ENCODE measurements at places on chromosomes 12 and 14.

- DNase-seq: peak; percentile 7
Observed at GRCh38 chr12:62264706-62265105, 4.5 kb downstream of the USP15 start.

- no peak for DNase-seq
Observed at GRCh38 chr12:6494968-6495367, 1.1 kb downstream of the NCAPD2 start.

- DNase-seq: no peak
Observed at GRCh38 chr12:26158078-26158764, 33.4 kb upstream of the BHLHE41 start.

GRCh38 chr14:48805315-48805714, 780.9 kb downstream of the RPS29 start:
- DNase-seq: no peak

DNA sequence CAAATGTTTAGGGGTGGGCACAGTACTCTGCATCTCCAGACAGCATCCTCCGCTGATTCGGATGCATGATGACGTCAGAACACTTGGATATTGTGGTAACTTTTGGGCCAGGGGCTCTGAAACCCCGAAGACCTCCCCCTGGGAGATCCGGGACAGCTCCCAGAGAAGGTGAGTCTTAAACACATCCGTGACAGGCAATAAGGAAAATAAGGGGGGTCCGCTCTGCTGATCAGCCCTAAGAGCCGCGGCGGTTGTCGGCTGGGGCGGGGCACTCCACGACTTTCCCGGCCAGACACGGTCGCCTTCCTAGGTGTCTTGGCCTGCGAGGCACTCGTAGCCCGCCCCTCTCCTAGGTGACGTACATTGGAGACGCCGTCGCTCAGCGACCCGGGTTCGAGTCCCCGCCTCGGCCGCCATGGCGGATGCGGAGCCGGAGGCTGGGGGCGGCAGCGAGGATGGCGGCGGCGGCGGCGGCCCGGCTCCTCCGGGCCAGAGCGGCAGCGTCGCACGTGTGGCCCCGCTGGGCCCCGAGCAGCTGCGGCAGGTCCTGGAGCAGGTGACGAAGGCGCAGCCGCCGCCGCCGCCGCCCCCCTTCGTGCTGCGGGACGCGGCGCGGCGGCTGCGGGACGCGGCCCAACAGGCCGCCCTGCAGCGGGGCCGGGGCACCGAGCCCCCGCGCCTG, at the start of gene ZNF839:
TSS of gene ZNF839 (plus strand) at position 396 of the 682 bp plus-strand sequence. CDS start at position 416, 20 bp downstream.
- DNase-seq: peak; percentile 93

- DNase-seq: no peak
Observed at GRCh38 chr12:93404961-93405849, 27.5 kb downstream of the NUDT4 start.

GRCh38 chr12:42588524-42589464, 752 bp downstream of the PRICKLE1 start:
- DNase-seq: no peak

DNA sequence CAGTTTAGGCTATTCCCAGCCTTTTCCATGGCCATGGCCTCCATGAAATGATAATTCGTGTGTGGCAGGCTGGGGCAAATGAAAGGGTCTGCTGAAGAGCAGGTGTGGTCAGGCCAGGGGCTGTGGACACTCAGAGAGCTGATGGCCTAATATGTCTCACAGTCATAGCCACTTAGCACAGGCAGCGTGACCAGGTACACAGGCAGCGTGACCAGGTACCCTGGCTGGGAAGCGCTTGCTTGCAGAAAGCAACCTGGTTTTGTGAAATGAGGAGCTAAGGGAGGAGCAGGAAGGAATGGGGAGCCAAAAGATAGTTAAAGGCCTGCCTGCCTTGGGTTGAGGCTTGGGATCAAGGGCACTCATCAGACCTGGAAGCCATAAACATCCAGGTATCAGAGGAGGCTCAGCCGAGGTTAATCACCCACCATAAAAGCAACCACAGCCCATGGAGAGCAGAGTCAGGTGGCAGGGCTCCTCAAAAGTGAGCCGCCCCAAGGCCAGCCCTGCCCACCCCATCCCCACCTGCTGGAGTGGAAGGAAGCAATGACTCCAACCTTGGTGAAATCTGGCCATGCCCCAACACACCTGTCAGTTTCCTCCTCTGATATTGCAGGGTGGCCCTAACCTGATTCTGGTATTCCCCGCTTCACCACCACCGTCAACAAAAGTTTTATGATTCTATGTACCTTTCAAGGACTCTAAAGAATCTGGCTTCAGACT, 8.0 kb upstream of the KRT8 start:
- DNase-seq: no peak

GRCh38 chr12:3996322-3996721, 123.1 kb upstream of the PARP11 start:
- no peak for DNase-seq

- DNase-seq: no peak
Observed at GRCh38 chr12:65999564-66000280, 130.8 kb downstream of the LLPH start.

DNA sequence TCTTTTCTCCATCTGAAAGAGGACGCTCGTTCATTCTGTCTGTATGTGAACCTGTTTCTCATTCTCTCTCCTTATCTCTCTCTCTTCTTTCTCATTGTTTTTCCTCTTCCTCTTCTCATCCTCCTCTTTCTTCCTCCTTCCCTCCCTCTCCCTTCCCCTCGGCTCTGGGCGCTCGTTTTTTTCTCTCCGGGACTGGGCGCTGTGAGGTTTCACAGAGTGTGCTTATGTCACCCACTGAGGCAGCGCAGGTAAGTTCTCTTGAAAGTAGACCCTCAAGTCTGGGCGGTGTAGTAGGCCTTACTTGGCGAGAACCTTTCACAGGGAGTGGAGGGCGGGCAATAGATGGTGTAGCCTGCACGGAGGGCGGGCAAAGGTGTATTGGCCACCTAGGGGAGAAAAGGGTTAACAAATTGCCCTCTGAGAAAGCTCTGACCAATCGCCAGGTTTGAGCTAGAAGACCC, 4.5 kb upstream of the SIX1 start:
- no peak for DNase-seq

- DNase-seq: no peak
Observed at GRCh38 chr12:32298917-32299316, 100.4 kb upstream of the FGD4 start.

DNA sequence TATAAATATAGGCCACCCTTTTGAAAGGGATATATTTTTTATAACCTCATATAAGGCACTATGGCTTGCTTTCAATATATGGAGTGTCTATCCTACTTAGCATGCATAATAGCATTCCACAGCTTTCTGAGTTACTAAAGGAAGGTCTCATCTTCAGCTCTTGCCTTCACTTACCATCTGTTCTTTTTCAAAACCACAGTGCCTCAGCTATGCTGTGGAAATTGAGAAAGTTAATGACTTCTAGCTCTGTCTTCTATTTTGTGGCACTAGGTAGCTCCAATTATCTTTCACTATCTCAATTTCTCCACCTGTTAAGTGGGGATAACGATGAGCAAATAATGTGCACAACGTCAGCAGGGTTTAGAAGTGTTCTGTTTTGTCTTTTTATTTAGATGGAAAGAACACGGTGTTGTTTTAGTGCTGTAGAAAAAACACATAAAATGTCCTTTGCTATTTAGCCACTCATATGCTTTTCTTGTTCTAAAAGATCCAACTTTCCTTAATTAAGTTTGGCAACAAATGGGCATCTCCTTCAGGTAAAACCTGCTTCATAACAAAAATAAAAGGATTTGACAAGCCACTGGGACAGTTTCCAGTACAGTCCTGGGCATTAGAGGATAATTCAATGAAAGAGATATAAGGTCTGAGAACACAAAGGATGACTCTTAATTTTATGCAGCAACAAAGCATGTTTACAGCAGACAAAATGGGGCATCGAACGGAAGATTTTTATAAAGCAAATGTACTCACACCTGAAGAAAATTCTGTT, 462.0 kb upstream of the SYT1 start:
- DNase-seq: no peak

DNA sequence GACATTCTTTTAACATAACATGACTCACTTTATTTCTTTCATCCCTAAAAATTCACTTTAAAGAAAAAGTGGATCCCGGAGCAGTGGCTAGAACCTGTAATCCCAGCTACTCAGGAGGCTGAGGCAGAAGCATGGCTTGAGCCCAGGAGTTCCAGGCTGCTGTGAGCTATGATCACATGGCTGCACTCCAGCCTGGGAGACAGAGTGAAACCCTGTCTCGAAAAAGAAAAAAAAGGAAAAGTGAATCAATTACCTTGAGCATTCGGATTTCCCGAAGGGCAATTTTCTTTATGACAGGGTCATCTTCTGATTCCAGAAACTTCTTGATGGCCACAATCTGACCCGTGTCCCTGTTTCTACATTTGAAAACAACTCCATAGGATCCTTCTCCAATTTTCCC, 1.2 kb downstream of the CDKL1 start:
- no peak for DNase-seq

DNA sequence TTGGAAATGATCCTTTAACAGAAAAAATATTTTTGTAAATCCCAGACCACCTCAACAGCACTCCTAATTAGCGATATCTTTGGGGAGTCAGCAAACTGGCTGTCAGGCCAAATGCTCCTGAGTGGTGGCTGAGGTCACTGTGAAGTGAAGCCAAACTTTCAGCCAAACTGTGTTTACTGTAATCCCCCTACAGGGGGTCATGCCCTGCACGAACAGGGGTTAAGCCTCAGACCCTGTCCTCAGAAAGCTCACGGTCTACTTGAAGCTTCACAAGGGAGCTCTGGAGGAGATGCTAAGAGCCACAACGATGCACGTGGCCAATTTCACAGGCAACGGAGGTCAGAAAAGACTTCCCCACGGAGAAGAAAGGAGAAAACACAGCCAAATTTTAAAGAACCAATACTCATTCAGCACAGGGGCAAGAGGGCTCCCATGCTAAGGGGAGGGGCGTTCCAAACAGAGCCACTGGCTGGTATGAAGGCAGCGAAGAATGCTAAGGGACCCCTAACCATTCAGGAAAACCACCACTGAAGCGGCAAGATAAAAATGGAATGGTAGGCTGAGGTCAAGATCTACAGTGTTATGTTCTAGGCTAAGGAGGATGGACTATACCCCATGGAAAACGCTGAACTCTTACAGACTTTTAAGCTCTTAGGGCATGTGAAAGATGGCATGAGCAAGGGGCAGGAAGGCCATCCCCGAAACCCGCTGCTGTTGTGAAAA, 105.4 kb downstream of the ITPR2 start:
- no peak for DNase-seq

DNA sequence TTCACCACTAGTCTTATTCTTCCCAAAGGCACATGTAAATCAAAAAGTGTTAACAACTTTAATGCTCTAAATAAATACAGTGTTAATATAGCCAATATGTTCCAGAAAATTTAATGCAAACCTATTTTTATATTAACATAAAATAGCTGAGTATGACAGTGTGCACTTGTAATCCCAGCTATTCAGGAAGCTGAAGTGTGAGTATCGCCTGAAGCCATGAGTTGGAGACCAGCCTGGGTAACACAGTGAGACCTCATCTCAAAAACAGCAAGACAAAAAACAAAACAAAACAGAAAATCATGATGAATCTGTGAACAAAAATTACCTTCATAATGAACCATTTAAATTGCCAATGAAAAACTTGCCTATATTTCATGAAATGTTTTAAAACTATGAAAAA, 798.9 kb downstream of the SLC6A15 start:
- no peak for DNase-seq

GRCh38 chr12:120720234-120720986, 5.2 kb upstream of the ACADS start:
- DNase-seq: no peak

DNA sequence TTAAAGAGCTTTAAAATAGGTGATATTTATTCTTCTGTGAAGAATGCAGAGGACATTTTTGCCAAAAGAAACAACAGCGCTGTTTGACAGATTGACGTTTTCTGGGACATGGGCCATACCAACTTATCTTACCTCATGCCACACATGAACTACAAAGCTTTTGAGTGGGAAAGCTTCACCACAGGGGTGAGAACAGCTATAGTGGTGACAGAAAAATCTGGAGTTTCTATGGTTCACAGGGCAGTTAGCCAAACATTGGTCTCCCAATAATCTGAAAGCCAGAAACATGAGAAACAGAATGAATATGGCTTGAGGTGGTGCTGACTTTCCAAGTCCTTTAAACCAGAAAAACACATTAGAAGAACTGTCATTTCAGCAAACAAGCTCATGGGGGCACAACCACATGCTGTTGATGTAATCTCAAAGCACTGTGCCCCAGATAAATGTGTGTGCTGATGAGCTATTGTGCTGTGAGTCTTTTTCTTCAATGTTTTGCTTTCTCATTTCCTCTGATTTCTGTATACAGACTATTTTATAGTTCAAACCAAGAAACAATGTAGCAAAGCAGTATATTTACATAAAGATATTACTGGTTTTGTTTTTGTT, 905.4 kb downstream of the SLC16A7 start:
- no peak for DNase-seq

DNA sequence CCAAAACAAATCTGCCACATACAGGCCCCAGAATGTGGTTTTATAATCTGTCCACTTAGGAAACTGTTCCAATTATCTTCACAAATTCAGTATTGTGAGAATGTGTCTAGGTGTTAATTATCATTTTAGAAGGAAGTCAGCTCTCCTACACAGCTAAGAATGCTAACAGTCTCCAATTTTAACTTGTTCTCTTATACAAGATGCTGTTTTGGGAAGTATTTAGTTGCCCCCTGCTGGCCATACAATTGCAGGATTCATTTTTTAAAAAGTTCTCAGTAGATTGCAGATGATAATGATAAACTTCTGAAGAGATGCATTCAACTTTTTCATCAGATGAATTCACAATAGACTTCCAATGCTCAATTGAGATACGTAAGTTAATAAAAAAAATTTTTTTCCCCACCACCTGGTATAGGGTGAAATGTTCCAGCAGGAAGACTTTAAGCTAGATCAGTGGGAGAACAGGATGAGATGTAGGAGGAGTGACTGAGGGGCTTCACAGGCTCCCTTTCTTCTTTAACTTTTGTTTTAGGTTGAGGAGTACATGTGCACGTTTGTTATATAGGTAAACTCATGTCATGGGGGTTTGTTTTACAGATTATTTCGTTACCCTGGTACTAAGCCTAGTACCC, 27.3 kb upstream of the OSBPL8 start:
- DNase-seq: peak; percentile 71

- DNase-seq: peak; percentile 64
Observed at GRCh38 chr14:21014761-21015190, 10.1 kb downstream of the NDRG2 start.

DNA sequence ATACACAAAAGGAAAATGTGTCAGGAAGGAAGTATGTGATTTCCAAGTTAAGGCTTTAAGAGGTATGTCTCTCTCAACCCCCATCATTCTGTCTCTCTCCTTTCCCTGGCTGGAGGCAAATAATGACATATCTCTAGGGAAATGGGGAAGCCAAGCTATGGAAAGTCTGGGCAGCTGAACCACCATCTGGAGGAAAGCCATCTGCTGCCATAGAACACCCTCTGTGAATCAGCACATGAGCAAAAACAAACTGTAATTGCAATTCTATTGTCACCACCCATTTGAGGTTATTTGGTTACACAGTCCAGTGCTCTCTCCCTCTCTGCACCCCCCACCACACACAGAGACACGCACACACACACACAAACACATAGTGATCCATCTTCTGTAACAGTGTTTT, 766.2 kb downstream of the FLRT2 start:
- DNase-seq: no peak

DNA sequence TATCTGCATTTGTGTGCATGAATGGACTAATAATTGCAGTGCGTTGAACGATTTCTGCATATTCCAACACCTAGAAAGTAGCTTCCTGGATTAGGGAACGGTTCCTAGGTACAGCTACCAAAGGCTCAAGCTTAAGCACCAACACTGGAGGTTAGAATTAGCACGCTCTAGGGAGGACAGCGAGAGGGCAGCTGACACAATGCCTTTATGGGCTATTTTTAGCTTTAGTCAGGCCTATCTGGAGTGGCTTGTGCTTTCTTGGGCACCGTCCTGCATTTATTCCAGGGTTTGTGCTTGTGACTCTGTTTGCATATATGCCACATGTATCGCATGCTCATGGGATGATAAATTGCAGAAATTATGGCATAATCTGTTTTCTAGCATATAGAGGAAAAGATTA, 13.7 kb downstream of the ETV6 start:
- no peak for DNase-seq
